Glutamatergic neuron (in vitro differentiated cells): ENCODE measurements at places on chromosomes 2 and 18. TPM values are rescaled to one million over a fixed set of nuclear protein-coding genes. Genes with fewer than 3 reads are reported as not detected.

TUBA3E gene
- total RNA-seq = not detected

ANKRD30B gene
- not detected for total RNA-seq

GKN1 gene
- total RNA-seq = not detected

EPAS1 gene
- not detected for total RNA-seq
